ENCODE measurements at places on chromosomes 5 and 9.

DNA sequence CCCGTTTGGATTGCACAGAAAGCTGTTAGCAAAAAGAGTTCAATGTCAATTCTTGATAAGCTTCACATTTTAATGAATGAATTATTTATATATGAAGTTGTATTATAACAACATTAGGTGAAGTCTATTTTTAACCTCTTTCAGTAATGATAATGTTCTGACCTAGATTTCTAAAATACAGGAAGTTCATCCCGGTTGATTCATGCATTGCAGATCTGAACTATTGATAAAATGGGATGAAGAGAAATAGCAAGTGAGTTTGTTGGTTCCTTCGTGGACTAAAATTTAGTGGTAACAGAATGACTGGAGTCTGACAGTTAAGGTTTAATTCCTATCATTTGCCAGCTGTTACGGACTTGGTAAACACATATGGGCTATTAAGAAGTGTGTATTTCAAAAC, 180.5 kb downstream of the PCSK1 start:
- DNase-seq = no peak

GRCh38 chr5:32465076-32465475, 20.5 kb upstream of the ZFR start:
- DNase-seq = no peak

DNA sequence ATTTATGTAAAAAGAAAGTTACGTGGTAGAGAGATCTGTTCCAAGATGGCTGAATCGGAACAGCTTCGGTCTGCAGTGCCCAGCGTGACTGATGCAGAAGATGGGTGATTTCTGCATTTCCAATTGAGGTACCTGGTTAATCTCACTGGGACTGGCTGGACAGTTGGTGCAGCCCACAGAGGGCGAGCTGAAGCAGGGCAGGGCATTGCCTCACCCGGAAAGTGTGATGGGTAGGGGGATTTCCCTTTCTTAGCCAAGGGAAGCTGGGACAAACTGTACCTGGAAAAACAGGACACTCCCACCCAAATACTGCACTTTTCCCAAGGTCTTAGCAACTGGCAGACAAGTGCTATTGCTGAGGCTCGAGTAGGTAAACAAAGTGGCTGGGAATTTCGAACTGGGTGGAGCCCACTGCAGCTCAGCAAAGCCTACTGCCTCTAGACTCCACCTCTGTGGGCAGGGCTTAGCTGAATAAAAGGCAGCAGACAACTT, 13.1 kb upstream of the HSD17B4 start:
- no peak for DNase-seq

DNA sequence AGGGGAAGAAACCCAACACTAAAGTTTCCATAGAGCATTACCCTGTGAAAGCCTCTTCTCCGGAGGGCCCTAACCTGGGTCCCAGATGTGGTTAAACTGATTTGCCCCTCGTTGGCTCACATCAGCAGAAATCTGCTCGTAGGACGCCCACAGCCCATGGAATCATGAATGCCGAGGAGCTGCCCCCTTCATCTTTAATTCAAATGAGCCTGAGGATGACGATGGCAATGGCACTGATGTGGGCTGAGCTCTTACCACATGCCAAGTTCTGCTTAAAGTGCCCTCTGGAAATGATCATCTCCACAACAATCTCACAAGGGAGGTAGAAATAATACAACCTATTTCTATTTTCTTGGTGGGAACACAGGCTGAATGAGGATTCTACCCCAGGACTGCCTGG, 183.3 kb downstream of the FSTL4 start:
- DNase-seq = no peak

- DNase-seq = no peak
Observed at GRCh38 chr5:96199713-96200183, 233.3 kb downstream of the PCSK1 start.

DNA sequence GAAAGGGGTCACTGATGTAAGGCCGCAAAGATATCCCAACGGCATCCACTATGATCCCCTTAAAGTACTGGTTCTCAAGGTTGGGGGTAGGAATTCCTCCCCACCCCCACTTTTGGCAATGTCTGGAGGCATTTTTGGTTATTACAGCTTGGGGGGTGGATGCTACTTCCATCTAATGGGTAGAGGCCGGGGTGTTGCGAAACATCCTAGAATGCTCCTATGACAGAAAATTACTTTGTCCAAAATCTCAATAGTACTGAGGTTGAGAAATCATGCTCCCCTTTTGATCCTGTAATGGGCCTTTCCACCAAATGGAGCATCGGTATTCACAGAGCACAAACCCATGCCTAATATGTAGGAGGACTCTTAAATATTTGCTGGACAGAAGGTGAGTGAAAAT, 20.8 kb upstream of the TCERG1 start:
- no peak for DNase-seq

DNA sequence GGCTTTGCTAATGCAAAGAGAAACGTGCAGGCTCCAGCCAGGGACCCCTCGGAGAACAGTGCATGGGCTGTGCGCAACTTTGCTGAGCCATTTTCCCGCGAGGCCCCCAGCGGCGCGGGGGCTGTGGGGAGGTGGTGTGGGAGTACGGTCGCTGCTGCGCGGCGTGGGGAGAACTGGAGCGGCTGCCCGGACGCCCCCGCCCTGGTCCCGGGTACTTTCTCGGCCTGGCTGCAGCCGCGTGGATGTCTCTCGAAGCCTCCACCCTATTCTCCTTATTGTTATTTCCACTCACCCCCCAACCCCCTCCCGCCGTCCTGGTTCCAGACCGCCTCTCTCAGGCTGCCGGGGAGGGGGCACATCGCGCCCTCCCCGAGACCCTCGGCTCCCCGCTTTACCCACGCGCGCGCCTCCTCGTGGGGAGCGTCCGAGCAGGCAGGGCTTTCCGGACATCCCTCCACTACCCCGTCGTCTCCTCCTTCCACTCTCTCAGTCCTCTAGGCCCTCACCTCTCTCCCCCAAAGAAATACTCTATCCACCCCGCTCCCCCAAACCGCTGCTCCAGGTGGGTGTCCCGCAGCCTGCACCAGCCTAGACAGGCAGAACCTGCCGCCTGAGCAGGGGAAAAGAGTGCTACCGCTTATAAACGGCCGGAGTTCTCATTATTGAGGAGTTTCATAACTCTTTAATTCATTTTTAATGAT, 68.6 kb upstream of the TBCA start:
- DNase-seq = no peak

GRCh38 chr9:102778746-102779145, 216.4 kb upstream of the CYLC2 start:
- no peak for DNase-seq

GRCh38 chr5:124383693-124384092, 362.7 kb downstream of the ZNF608 start:
- no peak for DNase-seq

GRCh38 chr9:34486572-34486971, 28.0 kb downstream of the DNAI1 start:
- no peak for DNase-seq

- no peak for DNase-seq
Observed at GRCh38 chr9:118529624-118530214, 825.5 kb downstream of the TLR4 start.

DNA sequence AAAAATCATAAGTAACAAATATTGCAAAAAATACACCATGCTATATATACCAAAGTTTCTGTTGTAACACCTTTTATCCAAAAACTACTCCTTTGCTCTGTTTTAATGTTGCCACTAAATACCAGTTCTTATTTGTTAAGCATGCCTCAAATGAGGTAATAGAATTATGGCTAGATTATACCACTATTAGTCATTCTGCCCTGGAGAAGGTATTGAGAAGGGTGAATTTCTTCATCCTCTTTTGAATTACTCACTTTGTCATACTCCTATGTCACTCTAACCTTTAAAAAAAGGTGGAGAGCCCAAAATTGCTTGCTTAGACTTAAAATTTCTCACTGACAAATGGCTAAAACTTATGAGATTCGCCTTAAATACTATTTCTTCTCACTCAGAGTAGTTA, 750.9 kb downstream of the MAT2B start:
- DNase-seq = no peak

DNA sequence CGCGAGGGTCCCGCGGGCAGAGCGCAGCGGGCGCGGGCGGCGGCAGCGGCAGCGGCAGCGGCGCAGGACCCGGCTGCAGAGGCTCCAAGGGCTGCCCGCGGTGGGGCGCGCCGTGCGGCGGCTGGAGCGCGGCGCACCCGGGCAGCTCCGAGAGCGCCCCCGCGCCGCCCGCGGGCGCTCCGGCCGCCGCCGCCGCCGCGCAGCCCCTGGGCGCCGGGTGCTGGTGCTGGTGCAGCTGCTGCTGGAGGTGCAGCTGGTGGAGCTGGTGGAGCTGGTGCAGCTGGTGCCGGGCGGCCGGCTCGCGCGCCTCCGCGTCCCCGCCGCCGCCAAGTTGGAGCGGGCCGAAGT, 644 bp downstream of the IER5L start:
- no peak for DNase-seq

DNA sequence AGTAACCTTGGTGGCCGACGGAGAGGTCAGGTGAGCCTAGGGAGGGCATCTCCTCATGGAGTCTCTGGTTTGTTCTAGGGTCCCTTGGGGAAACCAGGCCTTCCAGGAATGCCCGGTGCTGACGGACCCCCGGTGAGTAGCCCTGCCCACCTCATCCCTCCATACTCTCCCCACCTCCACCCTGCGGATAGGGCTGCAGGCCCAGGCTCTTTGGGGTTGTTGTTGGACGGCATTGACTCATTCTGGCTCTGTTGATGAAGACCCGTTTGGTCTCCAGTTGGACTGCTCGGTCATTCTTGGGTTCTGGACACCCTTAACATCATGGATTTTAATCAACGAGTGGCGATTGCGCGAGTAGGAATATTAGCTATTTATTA, 112.3 kb upstream of the FCN2 start:
- DNase-seq = no peak

Data from AG04449 (cell line).